ENCODE measurements at places on chromosomes 4 and X.

DNA sequence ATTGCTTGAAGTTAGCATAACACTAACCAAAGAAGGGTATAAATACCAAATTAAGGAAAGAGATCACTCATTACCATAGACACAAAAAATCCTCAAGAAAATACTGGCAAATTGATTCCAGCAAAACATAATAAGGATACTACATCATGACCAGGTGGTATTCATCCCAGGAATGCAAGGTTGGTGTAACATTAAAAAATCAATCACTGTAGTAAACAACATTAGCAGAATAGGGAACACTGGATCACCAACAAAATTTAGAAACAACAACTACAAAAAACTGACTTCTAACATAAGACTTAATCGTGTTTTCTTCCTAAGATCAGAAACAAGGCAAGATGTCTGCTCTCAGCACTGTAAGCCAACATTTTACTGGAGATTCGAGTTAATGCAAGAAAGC lies 14.1 kb downstream of the GAK start:
- DNase-seq, result no peak

- no peak for DNase-seq
These were observed 110.7 kb downstream of the AASDH start for GRCh38 chr4:56276547-56276946.

- no peak for DNase-seq
These were observed 276.3 kb upstream of the DKK2 start for GRCh38 chr4:107312366-107312765.

GRCh38 chr4:3835527-3836405 lies 69.6 kb downstream of the ADRA2C start:
- DNase-seq, result no peak

- no peak for DNase-seq
These were observed 4.5 kb downstream of the DCHS2 start for GRCh38 chr4:154487145-154487544.

- DNase-seq, result no peak
These were observed 193.2 kb downstream of the RAPGEF2 start for GRCh38 chr4:159296061-159296460.

DNA sequence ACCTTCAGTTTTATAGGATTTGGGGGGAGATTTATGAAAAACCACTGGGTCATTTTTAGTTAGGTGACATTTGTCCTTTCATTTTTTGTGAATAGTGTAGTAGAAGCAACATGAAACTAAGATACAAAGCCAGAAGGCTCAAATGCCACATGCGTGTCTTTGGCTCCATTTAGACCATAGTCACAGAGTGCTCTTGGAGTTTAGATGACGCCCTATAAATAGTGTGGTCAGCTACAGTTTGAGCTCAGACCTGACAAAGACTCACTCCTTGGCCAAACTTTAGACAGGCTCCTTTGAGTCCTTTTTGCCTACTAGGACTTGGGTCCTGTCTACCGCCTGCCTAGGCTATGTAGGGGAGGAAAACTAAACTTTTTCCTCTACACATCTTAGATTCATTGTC lies 16.8 kb upstream of the PAGE1 start:
- DNase-seq, result no peak

DNA sequence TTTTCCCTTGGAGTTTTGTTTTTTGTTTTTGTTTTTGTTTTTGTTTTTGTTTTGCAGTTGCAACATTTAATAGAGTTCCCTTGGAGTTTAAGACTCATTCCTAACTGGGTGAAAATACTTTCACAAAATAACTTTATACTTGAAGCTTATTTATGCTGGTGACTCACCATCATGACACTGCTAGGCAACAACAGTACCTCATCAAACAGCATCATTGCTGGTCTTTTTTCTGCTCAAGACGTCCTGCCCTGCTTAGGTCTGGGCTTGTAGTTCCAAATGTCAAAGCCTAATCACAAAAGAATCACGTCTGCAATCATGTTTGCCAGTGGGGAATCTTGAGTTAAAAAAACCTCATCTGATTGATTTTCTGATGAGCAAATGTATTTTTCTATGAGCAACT lies 105.7 kb upstream of the PRPS2 start:
- DNase-seq, result no peak

DNA sequence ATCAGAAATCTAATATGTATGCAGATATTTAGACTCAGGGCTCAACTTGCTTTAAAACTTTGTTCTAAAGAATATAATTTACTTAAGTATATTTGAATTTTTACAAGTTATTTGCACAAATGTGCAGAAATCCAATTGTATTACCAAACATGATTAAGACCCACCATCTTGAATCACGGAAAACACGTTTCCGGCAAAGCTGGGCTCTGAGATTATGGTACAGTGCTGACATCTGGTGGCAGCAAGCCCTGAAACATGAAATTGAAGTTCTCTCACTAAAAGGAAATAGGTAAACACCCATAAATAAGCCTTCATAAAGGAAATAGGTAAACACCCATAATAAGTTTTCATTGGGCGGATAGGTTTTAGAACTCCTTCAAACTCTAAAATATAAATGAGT lies 98.3 kb upstream of the MAOA start:
- peak; percentile 46 for DNase-seq

DNA sequence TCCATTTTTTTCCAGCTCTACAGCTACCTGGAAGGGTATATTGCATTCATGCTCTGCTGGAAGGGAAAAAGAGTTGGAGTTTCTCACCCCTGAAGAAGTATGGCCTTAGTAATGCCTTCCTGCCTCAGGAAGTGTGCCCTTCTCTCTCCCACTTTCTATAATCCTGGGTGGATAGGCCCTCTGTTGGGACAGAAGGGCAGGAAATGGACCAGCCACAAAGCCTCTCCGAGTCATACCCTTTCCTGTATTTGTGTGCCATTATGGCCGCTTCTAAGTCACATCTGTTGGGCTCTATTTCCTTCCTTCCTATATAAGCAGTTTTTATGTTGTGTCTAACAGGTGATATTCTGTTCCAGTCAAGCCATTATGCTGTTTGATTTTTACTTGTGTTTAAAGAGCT lies 74.8 kb upstream of the SMARCA5 start:
- no peak for DNase-seq

GRCh38 chr4:122687531-122688061 lies 44.9 kb upstream of the BBS12 start:
- no peak for DNase-seq

GRCh38 chr4:179097741-179098140 lies 1655.5 kb upstream of the AGA start:
- DNase-seq, result no peak

DNA sequence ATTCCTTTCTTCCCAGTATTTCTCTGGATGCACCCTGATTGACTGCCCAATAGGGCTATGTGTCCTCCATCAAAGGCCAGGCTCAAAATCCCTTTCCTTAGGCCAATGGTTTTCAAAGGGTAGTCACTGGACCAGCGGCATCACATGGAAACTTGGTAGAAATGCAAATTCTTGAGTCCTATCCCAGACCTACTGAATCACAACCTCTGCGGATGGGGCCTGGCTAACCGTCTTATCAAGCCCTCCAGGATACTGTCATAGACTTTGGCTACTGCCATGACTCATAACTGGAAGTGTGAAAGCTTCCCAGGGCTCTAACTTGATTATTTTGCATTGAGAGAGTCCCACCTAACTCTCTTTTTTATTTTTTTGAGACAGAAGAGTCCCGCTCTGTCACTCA lies 71.9 kb upstream of the TFDP3 start:
- no peak for DNase-seq

DNA sequence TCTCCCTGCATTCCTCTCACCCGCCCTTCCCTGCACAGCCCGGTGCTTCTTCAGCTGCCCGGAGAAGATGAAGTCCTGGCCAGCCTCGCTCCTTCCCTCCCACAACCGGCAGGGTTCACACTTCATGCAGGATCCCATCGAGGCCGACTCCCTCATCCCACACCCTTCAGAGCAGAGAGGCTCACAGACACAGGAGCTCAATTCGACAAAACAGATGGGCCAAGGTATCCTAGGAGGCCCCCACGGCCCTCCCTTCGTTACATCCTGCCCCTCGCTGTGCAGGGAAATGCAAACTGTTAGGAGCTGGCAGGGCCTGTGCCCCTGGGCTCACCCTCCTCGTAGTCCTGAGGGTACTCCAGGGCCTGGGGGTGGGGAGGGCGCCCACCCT lies 238.1 kb downstream of the DHRSX start:
- DNase-seq, result no peak

GRCh38 chrX:114976292-114976691 lies 41.1 kb downstream of the IL13RA2 start:
- DNase-seq, result no peak

DNA sequence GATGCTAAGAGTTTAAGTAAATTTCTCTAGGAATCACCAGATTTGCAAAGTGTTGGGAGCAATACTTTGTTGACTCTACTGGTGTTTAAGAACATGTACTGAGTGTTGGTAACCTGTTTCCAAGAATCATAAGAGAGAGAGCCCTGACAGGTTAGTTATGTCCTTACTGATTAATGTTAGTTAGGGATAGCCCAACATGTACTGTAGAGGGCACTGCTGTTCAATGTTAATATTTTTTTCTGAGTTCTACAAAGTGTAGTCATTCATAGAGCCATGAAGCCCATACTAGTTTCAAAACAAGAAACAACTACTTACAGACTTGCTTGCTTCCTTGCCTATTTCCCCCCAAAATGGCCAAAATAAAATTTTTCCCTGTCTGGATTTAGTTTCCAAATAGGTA lies 11.9 kb downstream of the TMPRSS11D start:
- peak; percentile 1 for DNase-seq

- no peak for DNase-seq
These were observed 25.6 kb upstream of the SPANXD start for GRCh38 chrX:141724186-141724585.

DNA sequence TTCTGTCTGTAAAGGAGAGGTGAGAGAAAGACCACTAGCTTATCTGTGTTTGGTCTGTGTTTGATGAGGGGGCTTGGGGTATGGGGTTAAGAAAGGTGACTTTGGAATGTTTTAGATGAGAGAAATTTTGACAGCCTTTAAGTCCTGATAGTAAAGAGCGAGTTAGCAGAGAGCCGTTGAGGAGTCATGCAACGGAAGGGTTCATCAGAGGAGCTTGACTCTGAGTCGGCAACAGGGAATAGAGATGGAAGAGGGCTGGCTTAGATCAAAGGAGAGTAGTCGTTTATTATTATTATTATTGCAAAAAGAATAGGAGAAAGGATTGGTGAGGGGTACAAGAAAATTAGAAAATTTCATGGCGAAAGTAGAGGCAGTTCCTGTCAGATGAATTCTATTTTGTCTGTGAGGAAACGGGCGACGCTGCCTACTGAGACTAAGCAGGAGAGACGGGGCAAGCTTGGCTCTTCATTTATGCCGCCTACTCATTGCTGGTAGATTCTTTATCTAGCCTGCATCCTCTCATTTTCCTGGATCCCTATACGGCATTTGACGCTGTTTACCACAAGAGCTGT lies 473 bp upstream of the VAMP7 start:
- DNase-seq, result no peak

GRCh38 chr4:183038436-183038835 lies 60.6 kb upstream of the WWC2 start:
- DNase-seq, result no peak

GRCh38 chr4:169662206-169662605 lies 41.8 kb downstream of the CLCN3 start:
- DNase-seq, result no peak

GRCh38 chr4:169604903-169605331 lies 7.5 kb downstream of the NEK1 start:
- DNase-seq, result no peak

- DNase-seq, result no peak
These were observed 91.3 kb downstream of the PPP1R2C start for GRCh38 chrX:42686706-42687105.
